ENCODE measurements at places on chromosomes 7 and 10. TPM values are rescaled to one million over a fixed set of nuclear protein-coding genes. Genes with fewer than 3 reads are reported as not detected.
A peak's percentile ranks its signal among the peaks of the same experiment; 100 is the strongest.

The HYAL4 gene
- not detected for total RNA-seq

DNA sequence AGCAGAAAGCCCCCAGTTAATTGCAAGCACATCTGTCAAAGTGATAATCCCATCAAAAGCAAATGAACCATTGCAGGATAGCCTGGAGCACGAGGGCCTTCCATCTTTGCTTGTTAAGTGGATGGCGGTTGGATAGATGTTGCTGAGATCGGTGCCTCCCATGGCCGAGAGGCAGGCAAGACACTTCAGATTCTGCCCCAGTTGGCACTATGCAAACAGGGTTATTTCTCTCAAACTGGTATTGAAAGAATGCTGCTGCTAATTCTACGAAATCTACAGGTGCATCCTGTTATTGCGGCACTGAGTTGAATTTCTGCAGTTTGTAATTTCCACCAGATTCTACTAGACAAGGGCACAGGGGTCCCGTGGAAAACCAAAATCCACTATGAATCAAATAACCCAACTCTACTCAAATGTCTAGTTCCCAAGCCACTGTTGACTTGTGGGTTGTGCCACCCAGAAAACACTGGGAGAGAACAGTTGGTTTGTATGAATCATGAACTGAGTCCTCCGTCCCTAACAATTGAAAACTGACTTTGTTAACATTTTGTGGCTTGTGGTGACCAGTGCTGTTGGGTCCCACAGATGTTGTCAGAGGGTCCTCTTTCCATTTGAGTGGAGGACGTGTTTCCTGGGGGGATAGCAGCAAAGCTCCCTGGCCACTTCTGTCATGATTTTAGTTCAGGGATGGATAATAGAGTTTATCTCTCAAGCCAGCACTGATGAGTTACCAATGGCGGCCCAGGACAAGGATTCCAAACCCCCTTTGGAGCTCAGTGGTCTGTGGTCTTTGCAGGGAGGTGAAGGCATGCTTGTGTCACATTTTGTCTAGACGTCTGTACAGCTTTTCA, 7.1 kb upstream of the IL2RA start:
- no peaks in the 10 kb centered on the region for H3K4me1 ChIP-seq
- H3K27ac ChIP-seq, result no peak overlapping the region
- no peak overlapping the region for H3K4me3 ChIP-seq
- DNase-seq, result no peak
- no peaks in the 10 kb centered on the region for H3K27me3 ChIP-seq

DNA sequence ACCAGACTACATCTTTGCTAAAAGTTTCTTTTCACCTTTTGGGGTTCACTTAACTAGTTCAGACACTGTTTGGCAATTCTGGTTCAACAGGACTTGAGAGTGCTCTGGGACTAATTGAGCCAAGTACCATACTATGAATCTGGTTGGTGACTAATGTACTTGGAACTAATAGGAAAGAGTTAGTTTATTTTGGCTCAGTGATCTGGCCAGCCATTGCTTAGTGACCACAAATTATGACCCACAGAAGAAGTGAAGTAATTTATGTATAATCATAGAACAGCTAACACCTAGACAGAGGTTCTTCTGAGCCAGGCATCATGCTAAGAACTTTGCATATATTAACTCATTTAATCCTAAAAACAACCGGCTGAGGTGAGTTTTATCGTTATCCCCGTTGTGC, 126.5 kb upstream of the JCAD start:
- peak overlapping the region; percentile 72 for H3K27ac ChIP-seq
- no peak for DNase-seq
- peaks cover 26% of the 10 kb centered on the region for H3K4me1 ChIP-seq
- H3K36me3 ChIP-seq, result no peaks in the 10 kb centered on the region

- peaks cover 4% of the 10 kb centered on the region for H3K36me3 ChIP-seq
- H3K27ac ChIP-seq, result no peak overlapping the region
- peaks cover 12% of the 10 kb centered on the region for H3K4me1 ChIP-seq
- no peak for DNase-seq
These were observed 49.9 kb downstream of the UBE2H start for GRCh38 chr7:129902788-129903422.

The HMX2 gene
- not detected for total RNA-seq

GRCh38 chr10:116316503-116316902, 7.7 kb upstream of the CCDC172 start:
- no peak for DNase-seq
- no peak overlapping the region for H3K4me3 ChIP-seq
- no peaks in the 10 kb centered on the region for H3K27me3 ChIP-seq
- H3K27ac ChIP-seq, result no peak overlapping the region

Measured in liver (tissue), 10 donors.